Aortic smooth muscle cell (primary cell): ENCODE measurements at places on chromosomes 12 and 14. TPM values are rescaled to one million over a fixed set of nuclear protein-coding genes. Genes with fewer than 3 reads are reported as not detected.

TAS2R30 gene
- 3.2 and 6.2 TPM in 2 replicates for total RNA-seq

TTC6 gene
- total RNA-seq = not detected in 2 replicates

RERGL gene
- total RNA-seq = 1.2 and 3.1 TPM in 2 replicates

LRRC10 gene
- not detected in 2 replicates for total RNA-seq

FIGNL2 gene
- under 0.01 TPM in 2 replicates for total RNA-seq

KLRC1 gene
- total RNA-seq = not detected in 2 replicates

GRIP1 gene
- not detected in 2 replicates for total RNA-seq

DTX1 gene
- total RNA-seq = not detected in 2 replicates

CIROP gene
- total RNA-seq = 0.06 and 0.13 TPM in 2 replicates

LTB4R2 gene
- total RNA-seq = 2.0 and 2.6 TPM in 2 replicates

LHX5 gene
- total RNA-seq = not detected in 2 replicates

GUCY2C gene
- under 0.01 TPM in 1 of 2 replicates, not detected in the other for total RNA-seq

BEST3 gene
- total RNA-seq = under 0.01 TPM in 1 of 2 replicates, not detected in the other

BRMS1L gene
- total RNA-seq = 4.9 and 5.2 TPM in 2 replicates
